ENCODE measurements at places on chromosomes 2 and 18.

- DNase-seq, result no peak
Observed at GRCh38 chr18:35969676-35970075, 2.8 kb upstream of the RMP24 start.

DNA sequence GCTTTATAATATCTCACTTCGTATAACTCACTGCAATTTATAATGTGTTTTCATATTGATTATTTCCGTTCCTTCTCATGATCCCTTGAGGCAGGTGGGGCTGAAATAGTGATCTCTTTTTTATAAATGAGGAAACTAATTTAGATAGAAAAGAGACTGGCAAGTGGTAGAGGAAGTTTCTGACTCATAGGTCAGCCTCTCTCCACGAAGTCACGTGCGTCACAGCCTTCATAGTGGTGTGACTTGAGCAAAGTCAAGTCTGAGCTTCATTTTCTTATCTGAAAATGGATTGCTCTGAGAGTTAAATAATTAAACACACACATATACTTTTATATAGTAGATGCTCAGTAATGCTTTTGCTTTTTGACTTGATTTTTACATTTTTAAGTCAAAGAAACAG lies 19.9 kb downstream of the ABCG5 start:
- DNase-seq, result peak; percentile 66

GRCh38 chr2:127700527-127701192 lies 637 bp upstream of the SFT2D3 start:
- DNase-seq, result peak; percentile 71

- DNase-seq, result no peak
Observed at GRCh38 chr18:27964811-27965210, 212.1 kb downstream of the CDH2 start.

DNA sequence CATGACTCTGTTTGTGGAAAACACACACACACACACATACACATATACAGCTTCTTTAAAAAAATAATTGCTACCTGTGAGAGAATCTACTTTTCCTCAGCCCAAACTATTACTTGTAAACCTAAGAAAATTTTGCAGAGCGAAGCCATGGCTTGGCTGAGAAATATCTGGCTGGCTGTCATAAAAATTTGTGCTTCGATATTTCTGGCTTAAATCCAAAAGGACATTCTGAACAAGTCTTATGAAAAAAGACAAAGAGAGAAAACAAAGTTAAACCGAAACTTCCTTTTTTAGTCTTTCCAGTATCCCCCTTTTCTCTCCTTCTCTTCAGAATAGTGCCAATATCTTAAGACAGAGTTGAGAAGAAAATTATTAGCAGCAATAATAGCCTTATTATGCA lies 2048.0 kb downstream of the SUCLG1 start:
- no peak for DNase-seq

DNA sequence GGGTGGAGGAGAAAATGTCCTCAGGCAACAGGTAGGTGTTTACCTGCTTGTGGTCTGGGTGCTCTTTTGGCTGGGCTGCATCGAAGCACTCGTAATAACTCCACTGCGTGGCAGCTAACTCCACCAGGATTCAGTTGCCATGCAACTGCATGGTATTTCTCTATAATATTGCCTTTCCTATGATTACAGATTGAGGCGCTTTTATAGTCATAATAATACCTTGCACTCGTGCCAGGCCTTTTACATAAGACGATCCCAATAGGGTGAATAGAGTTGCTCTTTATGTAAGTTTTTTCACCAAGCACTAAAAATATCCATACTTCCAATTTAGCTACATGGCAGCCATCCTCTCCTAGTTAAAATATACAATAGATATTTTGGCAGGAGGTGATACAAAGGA lies 19.7 kb upstream of the NYAP2 start:
- no peak for DNase-seq

DNA sequence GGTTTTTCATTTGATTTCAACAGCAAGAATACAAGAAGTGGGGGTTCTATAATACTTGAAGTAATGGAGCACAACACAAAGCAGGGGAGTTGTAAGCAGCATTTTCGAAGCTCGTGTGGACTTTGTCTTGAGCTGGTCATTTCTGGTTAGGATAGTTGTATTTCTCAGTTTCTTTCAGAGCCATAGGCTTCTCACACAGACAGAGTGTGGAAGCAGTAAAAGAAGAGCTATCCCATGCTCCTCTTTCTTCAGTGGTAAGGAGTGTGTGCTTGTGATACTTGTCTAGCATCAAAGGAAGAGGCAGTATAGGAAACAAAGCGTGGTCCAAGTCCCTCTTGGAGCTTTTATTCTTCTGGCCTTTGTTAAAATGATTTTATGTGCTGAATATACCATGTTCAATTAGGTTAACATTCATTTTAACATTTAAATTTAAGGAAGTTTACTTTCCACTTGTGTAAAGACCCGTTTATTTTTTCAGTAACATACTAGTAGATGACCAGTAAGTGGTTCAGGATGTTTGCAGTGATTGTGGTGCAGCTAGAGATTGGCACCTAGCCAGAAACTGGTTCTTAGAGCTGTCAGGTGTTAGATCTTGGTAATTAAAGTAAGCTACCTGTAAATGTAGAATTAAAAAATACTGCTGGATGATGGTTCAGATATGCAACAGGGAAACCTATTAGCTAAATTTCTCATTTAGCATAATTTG lies 14.6 kb downstream of the CCNYL1 start:
- DNase-seq, result no peak

DNA sequence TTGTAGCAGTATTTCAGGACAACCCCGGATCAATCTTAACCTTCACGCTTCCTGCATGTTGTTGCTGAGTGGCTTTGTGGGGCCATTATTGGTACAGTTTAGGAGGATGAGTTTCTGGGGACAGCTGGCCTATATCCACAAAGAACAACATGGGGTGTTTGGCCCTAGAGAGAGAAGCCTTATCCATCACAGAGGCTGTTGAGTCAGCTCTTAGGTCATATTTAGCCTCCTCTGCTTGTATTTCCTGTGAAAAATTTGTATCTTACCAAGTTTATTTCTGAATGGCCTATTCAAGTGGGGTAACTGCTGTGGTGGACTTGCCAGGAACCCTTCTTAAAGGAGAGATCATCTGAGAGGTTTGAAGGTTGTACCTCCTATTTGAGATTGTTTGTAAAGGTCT lies 77.6 kb downstream of the MAP4K4 start:
- DNase-seq, result no peak

DNA sequence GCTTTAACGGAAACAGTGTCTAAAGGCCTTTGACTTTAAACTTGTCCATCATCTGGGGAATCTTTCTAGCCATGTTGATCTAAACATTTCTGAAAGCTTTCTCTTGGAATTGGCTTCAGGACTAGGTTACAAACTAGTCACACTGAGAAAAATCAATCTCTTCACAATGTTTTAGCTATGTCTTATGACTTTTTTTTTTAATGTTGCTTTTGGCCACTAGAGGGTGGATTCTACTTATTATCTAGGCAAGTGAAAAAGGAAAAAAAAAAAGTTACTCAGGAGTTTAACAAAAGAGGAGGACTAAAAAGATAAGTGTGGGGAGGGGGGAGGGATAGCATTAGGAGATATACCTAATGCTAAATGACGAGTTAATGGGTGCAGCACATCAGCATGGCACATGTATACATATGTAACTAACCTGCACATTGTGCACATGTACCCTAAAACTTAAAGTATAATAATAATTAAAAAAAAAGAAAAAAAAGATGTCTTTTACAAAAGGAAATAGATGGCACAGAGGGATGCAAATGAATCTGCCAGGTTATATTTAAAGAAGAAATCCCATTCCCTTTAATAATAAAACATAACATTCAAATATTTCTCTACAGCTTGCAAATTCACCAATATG lies 160.4 kb upstream of the PID1 start:
- DNase-seq, result no peak

DNA sequence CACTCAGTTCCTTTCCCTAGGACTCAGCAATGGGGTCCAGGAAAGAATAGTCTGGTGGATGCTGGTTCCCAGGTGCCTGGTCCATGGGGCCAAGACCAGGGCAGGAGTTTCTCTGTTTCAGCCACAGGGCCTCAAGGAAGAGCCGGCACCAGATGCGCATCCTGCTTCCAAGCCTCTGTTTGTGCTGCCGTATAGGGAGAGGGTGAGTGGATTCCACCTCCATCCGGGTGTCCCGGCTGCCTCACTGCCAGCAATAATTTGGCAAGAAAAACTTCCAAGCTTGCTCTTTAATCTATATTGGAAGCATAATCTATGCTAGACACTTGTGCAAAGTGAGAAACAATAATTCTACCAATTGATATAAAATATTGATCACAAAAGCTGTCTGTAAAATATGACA lies 261.2 kb upstream of the HS6ST1 start:
- DNase-seq, result no peak

DNA sequence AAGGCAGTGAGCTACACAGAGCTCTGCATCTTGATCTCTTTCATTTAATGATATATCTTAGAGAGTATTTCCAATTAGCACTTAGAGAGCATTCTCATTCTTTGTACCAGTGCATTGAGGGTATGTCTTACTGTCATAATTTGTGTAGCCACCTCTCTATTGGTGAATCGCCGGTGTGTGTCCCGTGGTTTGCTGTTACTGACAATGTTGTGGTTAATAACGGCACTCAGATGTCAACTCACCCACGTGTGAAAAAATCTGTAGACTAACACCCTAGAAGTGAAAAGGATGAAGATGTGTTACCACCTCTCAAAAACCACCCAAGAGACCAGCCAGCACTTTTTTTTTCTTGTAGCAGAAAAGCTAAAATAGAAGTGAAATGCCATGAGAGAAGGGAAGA lies 37.1 kb downstream of the TEX51 start:
- DNase-seq, result no peak

DNA sequence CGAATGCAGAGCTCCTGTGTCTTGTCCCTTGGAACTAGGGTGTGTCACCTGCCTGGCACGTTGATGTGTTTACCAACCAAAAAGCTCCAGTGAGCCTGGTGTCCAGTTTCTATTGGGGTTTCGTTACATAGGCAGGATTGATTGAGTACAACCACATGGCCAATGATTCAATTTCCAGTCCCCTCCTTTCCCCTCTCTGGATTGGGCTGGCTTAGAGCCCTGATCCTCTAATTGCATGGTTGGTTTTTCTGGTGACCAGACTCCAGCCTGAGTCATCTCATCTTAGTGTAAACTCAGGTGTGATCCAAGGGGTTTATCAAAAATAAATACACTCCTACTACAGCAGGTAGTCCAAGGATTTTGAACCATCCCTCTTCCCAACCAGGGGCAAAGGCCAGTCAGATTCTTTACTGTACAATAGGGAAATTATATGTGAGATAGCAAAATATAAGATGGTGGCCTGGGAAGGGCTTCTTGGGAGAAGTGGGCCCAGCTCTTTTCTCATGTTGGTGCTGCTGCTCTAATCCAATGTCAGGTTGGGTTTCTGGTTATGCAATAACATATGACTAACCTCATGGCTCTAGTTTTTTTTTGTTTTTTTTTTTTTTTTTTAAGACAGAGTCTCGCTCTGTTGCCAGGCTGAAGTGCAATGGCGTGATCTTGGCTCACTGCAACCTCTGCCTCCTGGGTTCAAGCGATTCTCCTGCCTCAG lies 64.7 kb upstream of the MGAT5 start:
- DNase-seq, result no peak

- no peak for DNase-seq
Observed at GRCh38 chr2:235373171-235373570, 120.7 kb upstream of the AGAP1 start.

DNA sequence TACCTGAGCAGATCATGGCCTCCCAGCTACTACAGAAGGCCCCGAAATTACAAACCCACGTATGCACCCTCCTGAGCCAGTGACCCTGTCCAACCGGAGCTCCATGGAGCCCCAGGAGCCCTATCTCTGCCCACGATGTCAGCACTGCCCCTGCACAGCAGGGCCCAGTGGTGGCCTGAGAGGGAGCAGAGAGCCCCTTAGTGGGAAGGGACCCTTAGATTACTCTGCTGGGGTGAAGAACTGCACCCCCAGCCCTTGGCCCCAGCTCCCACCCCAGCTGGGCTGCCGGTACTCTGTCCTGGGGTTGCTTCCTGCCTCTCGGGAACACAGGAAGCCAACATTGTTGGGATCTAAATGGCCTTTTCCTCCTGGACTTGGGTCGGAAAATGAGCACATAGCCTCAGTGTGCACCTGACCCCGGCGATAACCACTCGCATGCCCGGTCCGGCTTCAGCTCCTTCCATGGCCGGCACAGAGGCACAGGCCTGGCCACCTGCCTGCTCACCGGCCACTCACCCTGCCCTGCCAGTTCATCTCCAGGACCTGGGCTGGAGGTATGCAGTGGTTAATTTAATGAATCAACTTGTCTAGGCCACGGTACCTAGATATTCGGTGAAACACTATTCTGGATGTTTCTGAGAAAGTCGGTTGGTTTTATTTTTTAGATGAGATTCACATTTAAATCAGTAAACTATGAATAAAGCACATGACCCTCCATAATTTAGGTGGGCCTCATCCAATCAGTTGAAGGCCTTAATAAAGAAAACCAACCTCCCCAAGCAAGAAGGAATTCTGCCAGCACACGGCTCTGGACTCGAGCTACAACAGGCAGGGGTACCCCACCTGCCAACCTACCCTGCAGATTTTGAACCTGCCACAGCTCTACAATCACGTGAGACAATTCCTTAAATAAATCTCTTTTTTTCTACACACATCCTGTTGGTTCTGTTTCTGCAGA lies 19.2 kb downstream of the TNS1 start:
- peak; percentile 58 for DNase-seq

DNA sequence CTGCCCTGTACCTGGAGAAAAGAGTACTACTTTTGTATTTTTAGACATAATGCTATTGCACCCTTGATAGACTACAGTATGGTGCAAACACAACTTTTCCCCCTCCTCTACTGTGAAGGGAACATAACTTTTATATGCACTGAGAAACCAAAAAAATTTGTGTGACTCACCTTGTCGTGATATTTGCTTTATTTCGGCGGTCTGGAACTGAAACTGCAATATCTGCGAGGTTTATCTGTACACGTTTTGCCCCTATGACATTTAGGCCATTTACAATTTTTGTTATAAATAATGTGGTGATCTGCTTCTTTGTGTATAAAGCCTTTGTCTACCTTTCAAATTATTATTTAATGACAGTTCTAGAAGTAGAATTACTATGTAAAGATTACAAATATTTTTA lies 34.4 kb upstream of the AAK1 start:
- DNase-seq, result no peak

GRCh38 chr18:75010278-75010677 lies 198.7 kb downstream of the PTGR3 start:
- DNase-seq, result no peak

- no peak for DNase-seq
Observed at GRCh38 chr2:66164470-66164869, 270.5 kb upstream of the MEIS1 start.

- DNase-seq, result no peak
Observed at GRCh38 chr18:54260396-54261072, 8.8 kb upstream of the POLI start.

GRCh38 chr2:48452108-48452507 lies 77.8 kb upstream of the STON1 start:
- no peak for DNase-seq

- DNase-seq, result no peak
Observed at GRCh38 chr2:45070113-45070652, 60.9 kb upstream of the SIX2 start.
